ENCODE measurements at places on chromosomes 7 and 10. TPM values are rescaled to one million over a fixed set of nuclear protein-coding genes. Genes with fewer than 3 reads are reported as not detected.

Gene JAKMIP3
- under 0.01 TPM for total RNA-seq

Gene MKX
- 15.0 TPM for total RNA-seq

Gene MRLN
- not detected for total RNA-seq

Gene SLIT1
- 0.17 TPM for total RNA-seq

Gene PRTFDC1
- total RNA-seq: 18.5 TPM

Gene VWDE
- under 0.01 TPM for total RNA-seq

Gene AKR1D1
- total RNA-seq: not detected

Gene PIP
- total RNA-seq: not detected

Gene ADRA2A
- total RNA-seq: under 0.01 TPM

Gene ZNF746
- total RNA-seq: 21.5 TPM

Gene CALCR
- not detected for total RNA-seq

Gene ERVW-1
- not detected for total RNA-seq

Gene MOGAT3
- not detected for total RNA-seq

Gene ANKRD2
- total RNA-seq: 1.8 TPM

Gene PNLIPRP2
- total RNA-seq: not detected

Gene CD36
- 41.0 TPM for total RNA-seq

Gene TCF7L2
- 5.0 TPM for total RNA-seq

Gene FOXP2
- total RNA-seq: 8.4 TPM

Gene PLEKHS1
- not detected for total RNA-seq

Gene RAB19
- total RNA-seq: not detected

Data from fibroblast of lung (primary cell).